ENCODE measurements at places on chromosomes 16 and 17.

GRCh38 chr16:11994143-11995119, 17.9 kb downstream of the SNX29 start:
- no peak for DNase-seq

GRCh38 chr17:47803751-47804150, 17.8 kb downstream of the OSBPL7 start:
- no peak for DNase-seq

GRCh38 chr17:75287221-75287620, 2.0 kb downstream of the SLC25A19 start:
- DNase-seq, result no peak

DNA sequence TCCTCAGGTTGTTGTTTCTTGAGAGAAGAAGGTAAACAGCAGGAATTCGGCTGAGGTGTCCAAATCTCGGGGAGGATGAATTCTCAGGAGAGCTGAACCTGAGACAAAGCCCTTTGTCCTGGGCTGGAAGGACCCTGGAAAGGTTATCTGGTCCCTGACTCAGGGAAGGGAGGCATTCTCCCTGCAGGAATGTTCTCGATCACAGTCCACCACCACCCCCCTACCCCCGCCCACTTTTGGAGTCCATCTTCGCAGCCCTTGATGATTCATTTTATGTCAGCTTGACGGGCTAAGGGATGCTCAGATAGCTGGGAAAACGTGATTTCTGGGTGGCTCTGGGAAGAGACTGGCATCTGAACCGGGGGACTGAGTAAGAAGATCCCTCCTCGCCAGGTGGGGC, 1.4 kb upstream of the CEP295NL start:
- no peak for DNase-seq

GRCh38 chr16:53166099-53166498, 111.3 kb downstream of the CHD9 start:
- no peak for DNase-seq

GRCh38 chr17:69050999-69051775, 9.5 kb downstream of the ABCA9 start:
- DNase-seq, result no peak

GRCh38 chr17:37610971-37611370, 1.8 kb upstream of the SYNRG start:
- no peak for DNase-seq

GRCh38 chr17:61536422-61536955, 54.5 kb downstream of the NACA2 start:
- DNase-seq, result no peak

DNA sequence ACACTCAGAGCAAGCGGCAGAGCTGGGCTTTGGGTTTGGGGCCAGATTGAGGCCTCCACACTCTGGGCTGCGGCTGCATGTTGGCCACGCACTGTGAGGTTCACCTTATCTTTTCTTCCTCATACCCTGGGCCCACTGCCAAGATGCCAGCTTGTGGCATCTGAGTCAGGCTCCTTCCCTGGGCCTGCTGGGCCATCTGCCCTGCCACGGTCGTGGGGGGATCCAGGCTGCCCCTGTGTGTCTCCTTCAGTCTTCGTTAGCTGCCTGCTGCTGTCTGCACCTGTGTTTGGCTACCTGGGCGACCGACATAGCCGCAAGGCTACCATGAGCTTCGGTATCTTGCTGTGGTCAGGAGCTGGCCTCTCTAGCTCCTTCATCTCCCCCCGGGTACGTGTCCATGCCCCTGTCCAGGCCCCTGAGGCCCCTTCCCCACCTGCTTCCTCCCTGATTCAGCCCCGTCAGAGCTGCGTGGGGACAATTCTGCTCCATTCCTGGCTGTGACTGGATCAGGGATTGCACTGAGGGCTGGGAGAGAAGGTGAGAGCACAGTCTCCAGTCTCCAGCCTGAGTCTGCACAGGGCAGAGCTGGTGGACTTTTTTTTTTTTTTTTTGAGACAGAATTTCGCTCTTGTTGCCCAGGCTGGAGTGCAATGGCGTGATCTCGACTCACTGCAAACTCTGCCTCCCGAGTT, 11.2 kb downstream of the SPNS3 start:
- DNase-seq, result peak; percentile 21

- no peak for DNase-seq
These were observed 17.3 kb downstream of the CASKIN1 start for GRCh38 chr16:2179107-2179501.

DNA sequence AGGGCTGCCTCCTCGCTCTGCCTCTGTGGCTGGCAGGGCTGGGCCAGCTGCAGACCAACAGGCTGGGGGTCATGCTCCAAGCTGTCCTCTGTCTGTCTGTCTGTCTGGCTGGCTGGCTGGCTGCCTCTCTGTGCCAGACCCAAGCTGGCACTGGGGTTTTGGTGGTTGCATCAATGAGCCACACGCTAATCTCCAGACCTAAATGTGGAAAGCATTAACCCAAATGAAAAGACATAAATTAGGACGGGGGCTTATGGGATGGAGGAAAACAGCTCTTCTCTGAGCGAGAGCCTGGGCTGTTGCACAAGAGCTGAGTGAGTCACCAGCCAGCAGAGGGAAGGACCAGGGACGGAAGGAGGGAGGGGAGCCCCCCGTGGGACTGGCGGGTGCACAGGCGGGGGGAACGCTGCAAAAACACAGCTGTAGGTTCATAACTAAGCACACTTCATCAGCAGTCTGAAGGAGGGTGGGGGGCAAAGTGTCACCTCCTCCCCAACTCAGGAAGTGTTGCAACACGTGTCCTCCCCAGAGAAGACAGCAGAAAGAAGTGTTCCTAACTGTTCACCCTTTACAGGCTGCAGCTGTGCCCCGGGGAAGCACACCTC, 83.4 kb downstream of the GAS7 start:
- DNase-seq, result peak; percentile 81

- DNase-seq, result no peak
These were observed 280.2 kb downstream of the SEC14L1 start for GRCh38 chr17:77420804-77421629.

DNA sequence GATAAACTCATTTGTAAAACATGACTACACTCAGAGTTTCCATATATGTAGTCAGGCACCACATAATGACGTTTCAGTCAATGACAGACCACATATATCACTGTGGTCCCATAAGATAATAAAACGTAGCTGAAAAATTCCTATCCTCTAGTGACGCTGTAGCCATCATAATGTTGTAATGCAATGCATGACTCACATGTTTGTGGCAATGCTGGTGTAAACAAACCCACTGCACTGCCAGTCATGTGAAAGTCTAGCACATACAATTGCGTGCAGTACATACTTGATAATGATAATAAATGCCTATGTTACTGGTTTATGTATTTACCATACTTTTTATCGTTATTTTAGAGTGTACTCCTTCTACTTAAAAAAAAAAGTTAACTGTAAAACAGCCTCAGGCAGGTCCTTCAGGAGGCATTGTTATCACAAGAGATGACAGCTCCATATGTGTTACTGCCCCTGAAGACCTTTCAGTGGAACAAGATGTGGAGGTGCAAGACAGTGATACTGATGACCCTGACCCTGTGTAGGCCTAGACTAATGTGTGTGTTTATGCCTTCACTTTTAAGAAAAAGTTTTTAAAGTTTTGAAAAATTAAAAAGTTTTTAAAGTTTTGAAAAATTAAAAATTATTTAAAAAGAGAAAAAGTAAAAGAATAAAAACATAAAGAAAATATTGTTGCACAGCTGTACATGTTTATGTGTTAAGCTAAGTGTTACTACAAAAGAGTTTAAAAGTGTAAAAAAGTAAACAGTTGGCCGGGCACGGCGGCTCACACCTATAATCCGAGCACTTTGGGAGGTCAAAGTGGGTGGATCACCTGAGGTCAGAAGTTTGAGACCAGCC, 9.0 kb downstream of the STAT5B start:
- DNase-seq, result no peak

DNA sequence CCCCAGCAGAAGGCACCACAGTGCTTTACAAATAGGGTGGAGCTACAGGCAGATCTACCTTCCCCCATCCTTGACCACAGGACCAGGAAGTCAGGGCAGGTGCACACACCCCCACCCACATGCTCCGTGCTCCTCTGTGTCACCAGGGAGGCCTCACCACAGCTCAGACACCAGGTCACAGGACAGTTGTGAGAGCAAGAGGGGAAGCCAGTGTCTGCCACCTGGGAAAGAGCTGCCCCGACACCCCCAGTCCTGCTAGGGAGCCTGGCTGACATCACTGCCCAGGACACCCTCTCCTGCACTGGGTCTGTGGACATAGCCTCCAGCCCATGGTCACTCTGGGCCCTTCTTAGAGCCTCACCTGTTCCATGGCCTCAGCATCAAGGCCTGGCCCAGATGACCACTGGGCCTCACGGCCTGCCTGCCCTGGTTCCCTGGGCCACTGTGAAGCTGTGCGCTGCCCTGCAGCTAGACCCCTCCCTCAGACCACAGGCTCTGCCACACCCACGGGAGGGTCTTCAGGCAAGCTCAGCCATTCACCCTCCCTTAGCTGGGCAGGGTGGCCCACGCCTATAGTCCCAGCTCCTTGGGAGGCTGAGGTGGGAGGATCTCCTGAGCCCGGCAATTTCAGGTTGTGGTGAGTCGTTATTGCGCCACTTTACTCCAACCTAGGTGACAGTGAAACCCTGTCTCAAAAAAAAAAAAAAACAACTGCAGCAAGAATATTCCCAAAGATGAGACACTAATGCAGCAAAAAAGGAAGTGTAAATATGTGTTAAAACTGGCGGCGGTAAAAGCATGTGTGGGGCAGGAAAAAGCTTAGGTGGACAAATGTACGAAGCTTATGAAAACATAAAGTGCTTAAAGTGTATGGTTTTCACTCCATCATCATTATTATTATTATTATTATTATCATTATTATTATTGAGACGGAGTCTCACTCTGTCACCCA, 14.2 kb downstream of the POLR3K start:
- DNase-seq, result no peak

DNA sequence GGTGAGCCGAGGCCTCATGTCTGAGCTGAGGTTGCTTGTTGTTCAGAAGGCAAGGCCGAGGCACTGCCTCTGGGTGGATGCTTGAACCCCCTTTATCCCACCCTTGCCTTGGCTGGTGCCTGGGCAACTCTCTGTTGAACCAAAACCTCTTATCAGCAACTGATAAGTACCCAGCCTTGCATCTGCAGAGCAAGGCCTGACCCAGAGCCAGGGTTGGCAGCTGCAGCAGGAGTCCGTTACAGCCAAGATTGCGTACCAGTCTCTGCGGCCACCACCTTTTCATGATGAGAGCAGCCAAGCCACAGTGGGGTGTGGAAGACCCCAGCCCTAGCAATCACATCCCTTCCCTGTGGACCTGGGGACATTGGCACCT, 118.3 kb downstream of the RAB11FIP4 start:
- DNase-seq, result no peak
